ENCODE measurements at places on chromosomes 6 and 20.

GRCh38 chr6:118683881-118684872 lies 32.8 kb upstream of the CEP85L start:
- no peak overlapping the region for H3K27ac ChIP-seq
- DNase-seq, result no peak
- H3K4me1 ChIP-seq, result peaks cover 57% of the 10 kb centered on the region

DNA sequence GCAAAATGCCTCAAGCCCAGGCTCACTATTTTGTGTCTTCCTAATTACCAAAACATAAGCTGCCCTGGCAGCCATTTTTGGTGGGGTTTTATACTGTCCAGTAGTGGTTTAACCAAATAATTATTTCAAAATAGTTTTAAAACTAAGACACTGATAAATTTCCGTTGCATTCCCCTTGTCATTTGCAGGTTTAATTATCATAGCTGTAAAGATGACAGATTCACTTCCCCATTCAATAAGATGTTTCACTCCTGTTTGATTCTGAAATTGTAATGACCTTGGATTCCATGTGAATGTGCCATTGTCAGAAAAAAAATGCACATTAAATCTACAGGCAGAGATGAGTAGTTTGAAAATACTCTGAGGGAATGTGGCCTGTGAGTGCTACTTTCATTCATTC lies 172.0 kb downstream of the COL9A1 start:
- peaks cover 1% of the 10 kb centered on the region for H3K27me3 ChIP-seq
- H3K4me1 ChIP-seq, result no peaks in the 10 kb centered on the region
- no peak overlapping the region for H3K27ac ChIP-seq
- H3K36me3 ChIP-seq, result no peaks in the 10 kb centered on the region
- no peak overlapping the region for H3K4me3 ChIP-seq
- DNase-seq, result no peak

DNA sequence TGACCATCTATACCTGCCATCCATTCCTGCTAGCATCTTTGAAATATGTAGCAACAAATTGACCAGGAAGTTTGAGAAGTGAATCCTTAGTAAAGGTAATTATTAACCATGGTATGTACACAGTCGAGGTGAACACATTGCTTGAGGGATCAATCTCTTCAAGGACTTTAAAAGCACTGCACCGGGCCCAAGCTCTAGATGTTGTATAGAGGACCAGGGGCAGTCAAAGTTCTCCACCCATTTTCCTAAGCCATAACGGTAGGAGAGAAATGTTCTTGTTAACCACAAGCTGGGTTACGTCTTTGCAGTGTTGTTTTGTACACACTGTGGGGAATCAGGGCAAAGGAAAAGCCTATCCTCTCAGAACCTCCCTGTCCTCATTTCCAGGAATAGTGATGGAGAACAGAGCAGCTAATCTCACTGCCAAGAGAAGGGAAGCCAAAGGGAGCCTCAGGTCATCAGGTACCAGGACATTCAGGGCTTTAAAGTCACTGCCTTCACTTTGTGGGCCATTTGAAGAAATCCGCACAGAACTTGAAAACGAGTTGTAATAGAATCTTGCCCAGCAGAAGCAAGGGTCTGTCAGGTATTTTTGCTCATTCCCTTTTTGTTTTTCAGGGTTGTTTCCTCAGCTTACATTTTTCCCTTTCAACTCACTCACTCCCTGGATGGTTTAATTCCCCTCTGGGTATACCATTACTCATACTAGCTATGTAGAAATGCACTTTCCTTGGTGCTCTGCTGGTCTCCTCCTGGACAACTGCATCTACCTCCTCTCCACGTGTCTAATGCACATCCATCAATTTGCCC lies 5.3 kb upstream of the PM20D2 start:
- H3K27me3 ChIP-seq, result peaks cover 5% of the 10 kb centered on the region
- no peaks in the 10 kb centered on the region for H3K36me3 ChIP-seq
- H3K27ac ChIP-seq, result no peak overlapping the region
- no peak overlapping the region for H3K4me3 ChIP-seq

DNA sequence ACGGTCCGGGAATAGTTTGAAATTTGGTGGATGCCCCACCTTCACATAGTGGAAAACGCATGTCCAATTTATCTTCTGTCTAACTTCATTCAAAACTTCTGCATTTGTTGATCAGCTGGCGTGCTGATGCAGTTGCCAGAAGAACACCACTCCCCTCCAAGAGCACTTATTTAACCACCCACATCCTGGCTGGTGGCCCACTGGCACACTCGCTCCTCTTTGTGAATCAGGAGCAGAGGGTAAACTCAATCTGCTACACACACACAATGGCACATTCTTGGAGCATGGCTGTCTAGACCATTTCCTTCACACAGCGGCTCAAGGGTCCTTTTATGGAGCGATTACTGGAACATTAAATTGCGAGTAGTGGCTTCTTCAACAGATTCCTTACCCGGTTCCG lies 55.1 kb upstream of the CEP162 start:
- peaks cover 5% of the 10 kb centered on the region for H3K27me3 ChIP-seq
- no peak overlapping the region for H3K4me3 ChIP-seq
- DNase-seq, result no peak
- H3K4me1 ChIP-seq, result no peaks in the 10 kb centered on the region
- H3K27ac ChIP-seq, result no peak overlapping the region

GRCh38 chr6:8059129-8059528 lies 5.1 kb downstream of the BLOC1S5 start:
- H3K27ac ChIP-seq, result no peak overlapping the region
- peaks cover 18% of the 10 kb centered on the region for H3K4me1 ChIP-seq
- no peak overlapping the region for H3K4me3 ChIP-seq
- H3K36me3 ChIP-seq, result peaks cover 37% of the 10 kb centered on the region
- DNase-seq, result no peak

DNA sequence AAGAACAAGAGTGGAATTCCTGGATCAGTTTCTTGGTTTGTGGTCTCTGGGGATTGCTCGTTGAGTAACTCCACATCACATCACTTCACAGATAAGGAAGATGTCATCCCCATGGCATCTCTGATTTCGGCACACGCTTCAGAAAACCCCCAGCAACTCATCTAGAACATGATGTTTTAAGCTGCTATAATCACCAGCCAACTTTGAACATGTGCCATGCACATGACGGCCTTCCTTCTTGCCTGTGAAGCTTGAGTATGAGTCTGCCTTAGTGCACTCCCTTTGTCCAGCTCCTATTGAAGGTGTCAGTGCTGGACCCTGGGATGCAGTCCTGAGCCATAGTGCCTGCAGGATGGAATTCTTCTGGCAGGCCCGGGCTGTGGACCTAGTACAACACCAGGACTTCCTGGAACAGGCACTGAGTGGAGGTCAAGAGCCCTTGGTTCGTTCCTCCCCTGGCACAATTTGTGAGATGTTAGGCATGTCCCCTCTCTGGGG lies 231.5 kb upstream of the SUPT3H start:
- H3K27me3 ChIP-seq, result no peaks in the 10 kb centered on the region
- H3K4me3 ChIP-seq, result no peak overlapping the region
- no peak overlapping the region for H3K27ac ChIP-seq
- peaks cover 14% of the 10 kb centered on the region for H3K4me1 ChIP-seq
- no peak for DNase-seq

DNA sequence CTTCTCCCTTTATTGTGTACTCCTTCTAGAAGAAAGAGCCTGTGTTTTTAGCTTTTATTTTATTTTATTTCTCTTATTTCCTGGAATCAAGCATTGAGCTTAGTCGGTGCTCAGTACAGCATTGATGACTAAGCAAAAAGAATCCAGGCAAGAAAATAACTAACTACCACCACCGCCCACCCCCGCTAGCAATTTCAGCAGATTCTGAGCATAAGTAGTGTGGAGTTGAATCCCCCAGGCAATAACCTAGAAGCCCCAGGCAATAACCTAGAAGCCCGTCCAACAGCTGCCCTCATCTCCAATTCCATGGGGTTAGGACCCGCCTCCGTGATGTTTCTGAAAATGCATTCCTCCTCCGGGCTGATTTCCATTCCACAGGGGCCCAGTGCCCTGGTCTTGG lies 258.0 kb upstream of the TAB2 start:
- H3K4me3 ChIP-seq, result no peak overlapping the region
- H3K27ac ChIP-seq, result peak overlapping the region; percentile 31
- DNase-seq, result no peak
- H3K36me3 ChIP-seq, result peaks cover 5% of the 10 kb centered on the region
- H3K27me3 ChIP-seq, result no peaks in the 10 kb centered on the region
- peaks cover 47% of the 10 kb centered on the region for H3K4me1 ChIP-seq

DNA sequence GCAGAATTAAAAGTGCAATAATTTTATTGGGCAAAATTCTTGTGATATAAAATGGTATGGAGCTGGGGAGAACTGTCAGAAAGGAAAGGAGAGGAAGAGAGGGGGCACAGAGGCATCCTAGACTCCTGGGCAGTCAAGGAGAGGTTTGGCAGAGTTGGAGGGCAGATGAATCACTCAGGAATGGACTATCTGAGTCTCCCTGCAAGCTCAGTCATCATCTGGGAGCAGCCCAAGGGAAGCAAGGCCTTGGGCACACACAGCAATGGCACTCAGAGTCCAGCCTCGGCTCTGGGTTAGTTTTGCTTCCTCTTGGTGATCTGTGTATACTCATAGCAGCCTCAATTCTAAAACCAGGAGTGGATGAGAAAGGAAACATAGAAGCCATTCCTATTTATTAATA lies 67.2 kb downstream of the SLC22A1 start:
- DNase-seq, result no peak
- peaks cover 6% of the 10 kb centered on the region for H3K27me3 ChIP-seq
- no peak overlapping the region for H3K27ac ChIP-seq

- H3K36me3 ChIP-seq, result peaks cover 28% of the 10 kb centered on the region
- H3K27me3 ChIP-seq, result no peaks in the 10 kb centered on the region
- H3K4me3 ChIP-seq, result no peak overlapping the region
Observed at GRCh38 chr6:150890346-150890745, 24.8 kb downstream of the MTHFD1L start.

DNA sequence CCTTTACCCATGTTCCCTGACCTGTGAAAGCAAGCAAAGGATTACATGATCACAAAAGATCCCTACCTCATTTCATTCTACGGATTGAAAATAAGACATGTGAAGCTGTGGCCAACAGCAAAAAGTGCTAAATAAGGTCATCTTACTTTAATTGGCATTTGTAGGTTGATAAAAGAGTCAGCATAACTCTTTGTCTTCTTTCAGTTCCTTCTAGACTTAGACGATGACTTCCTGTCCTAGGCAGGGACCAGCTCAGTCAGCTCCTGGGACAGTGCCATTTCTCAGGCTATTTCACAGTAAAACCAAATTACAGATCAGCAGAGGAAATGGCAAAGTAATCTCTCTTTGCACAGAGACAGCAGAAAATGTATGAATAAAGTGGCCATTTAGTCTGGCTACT lies 480.7 kb downstream of the RFPL4B start:
- H3K36me3 ChIP-seq, result no peaks in the 10 kb centered on the region
- H3K27ac ChIP-seq, result no peak overlapping the region
- no peak overlapping the region for H3K4me3 ChIP-seq
- DNase-seq, result no peak
- H3K4me1 ChIP-seq, result no peaks in the 10 kb centered on the region

DNA sequence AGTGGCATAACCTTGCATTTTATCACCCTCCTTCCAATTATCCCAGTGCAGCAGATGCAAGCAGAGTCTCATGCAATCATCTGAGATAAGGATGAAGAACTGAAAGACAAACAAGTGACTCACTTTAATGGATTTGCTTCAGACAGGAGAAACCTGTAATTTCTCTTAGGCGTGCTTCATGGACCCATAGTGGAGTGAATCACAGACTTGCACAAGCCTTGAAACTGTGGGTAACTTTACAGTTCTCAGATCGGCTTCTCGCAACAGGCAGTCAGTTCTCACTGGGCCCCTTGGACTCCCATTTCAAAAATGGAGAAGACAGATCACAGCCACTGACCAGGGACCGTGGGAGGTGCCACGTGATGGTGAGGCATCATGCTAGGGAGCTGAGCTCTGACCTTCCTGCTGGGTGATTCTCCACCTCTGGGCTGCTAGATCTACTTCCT lies at the start of gene ADGRF4:
Gene ADGRF4 (plus strand): TSS at position 239 of the 446 bp plus-strand sequence. CDS start 8,666 bp downstream, outside the sequence.
- H3K27ac ChIP-seq, result no peak within 1 kb of the TSS
- H3K4me3 ChIP-seq, result no peak within 1 kb of the TSS
- DNase-seq, result no peak
- no peaks in the 10 kb centered on the region for H3K36me3 ChIP-seq
- H3K4me1 ChIP-seq, result peaks cover 12% of the 10 kb centered on the region

Measured in activated CD4-positive, alpha-beta T cell treated with anti-CD3 and anti-CD28 coated beads, Interleukin-2, amount 10 ng/mL, durations not matched to agents 7 days and 5 days (primary cell).